ENCODE measurements at places on chromosomes 4 and X. TPM values are rescaled to one million over a fixed set of nuclear protein-coding genes. Genes with fewer than 3 reads are reported as not detected.

Gene SH3BP2
- total RNA-seq: 58.2 TPM

Gene TBC1D8B
- total RNA-seq: 10.2 TPM

Gene HSD17B13
- 0.41 TPM for total RNA-seq

Gene GPM6B
- 17.9 TPM for total RNA-seq

Gene POU3F4
- total RNA-seq: not detected

Gene GALNT7
- 25.2 TPM for total RNA-seq

Gene PGAM4
- total RNA-seq: not detected

Gene WWC2
- 96.9 TPM for total RNA-seq

DNA sequence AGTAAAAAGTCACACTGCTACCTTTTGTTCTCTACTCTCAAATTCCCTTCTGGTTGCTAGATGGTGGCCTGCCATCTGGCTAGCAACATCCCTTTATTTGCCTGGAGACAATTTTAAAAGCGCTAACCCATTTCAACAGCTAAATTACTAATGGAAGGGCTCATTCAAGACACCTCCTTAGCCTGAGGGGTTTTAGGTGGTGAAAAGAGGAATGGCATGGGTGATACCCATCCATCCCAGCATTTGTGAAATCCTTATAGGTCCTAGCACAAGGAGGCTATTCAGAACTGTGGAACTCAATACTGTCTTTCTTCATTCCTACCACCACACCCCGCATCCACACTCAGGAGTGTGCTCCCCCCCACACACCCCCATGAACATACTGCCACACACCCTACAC is 33.5 kb downstream of the ARHGEF9 start:
- no peak for DNase-seq

DNA sequence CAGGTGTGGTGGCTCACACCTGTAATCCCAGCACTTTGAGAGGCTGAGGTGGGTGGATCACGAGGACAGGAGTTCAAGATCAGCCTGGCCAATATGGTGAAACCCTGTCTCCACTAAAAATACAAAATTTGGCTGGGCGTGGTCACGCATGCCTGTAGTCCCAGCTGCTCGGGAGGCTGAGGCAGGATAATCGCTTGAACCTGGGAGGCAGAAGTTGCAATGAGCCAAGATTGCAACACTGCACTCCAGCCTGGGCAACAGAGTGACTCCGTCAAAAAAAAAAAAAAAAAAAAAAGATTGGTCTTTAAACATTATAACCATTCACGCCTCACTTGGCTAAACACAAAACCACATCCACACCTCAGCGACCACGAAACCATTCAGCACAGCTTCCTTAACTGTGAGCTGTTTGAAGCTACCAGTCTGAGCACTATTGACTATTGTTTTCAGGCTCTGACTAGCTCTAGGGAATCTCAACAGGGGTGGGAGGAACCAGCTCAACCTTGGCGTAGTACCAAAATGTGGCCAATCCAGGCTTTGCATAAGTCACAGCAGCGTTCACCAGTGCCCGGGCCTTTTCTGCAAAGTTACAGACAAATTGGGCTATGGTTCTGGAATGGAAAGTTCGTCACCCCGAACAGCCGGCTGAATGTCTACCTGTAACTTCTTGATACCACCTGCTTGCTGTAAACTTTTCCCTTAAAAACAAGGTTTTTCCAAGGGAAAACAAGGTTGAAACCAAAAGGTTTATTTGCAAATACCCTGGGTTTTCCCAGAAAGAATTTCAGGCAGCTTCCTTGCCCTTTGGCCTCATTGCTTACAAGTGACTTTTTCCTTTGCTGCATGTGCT is 73.6 kb upstream of the DHX15 start:
- no peak for DNase-seq

- peak; percentile 16 for DNase-seq
Observed at GRCh38 chr4:153634738-153635353, 49.2 kb upstream of the TLR2 start.

- no peak for DNase-seq
Observed at GRCh38 chr4:80012291-80012690, 60.7 kb downstream of the ANTXR2 start.

- peak; percentile 80 for DNase-seq
Observed at GRCh38 chrX:40100141-40100536, 2.4 kb upstream of the BCOR start.

DNA sequence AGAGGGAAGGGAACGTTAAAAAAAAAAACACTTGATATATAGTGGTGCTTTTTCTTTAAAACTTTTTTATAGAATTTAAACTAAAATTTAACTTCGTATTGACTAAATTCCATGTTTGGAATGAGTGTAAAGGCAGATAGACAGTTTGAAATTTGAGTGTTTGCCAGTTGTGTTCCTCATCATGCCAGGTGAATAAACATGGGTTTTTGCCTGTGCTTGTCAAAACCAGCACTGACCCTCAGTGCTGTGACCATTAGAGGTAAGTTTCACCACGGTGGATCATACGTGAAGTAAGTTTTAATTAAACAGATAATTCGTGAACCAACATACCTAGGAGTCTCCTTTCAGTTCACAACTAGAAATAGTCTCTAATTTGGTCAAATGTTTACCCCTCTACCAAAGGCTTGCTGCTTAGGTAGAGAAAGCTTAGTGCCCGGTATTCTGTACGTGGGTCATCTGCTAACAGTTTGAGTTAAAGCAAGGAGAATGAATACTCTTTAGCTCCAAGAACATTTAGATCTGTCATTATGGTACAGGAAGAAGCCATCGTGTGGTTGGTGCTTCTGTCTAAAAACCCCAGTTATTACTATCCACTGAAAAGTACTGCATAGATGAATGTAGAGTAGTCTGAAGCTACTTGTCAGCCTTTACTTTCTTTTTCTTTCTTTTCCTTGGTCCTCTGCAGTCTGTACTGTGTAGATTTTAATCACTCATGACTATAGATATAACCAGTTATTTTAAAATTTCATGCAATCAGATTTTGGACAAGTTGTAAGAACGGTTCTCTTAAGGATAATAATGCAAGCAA is 32.7 kb downstream of the KIAA0232 start:
- no peak for DNase-seq

- no peak for DNase-seq
Observed at GRCh38 chrX:50579955-50580354, 109.3 kb upstream of the DGKK start.

- DNase-seq: peak; percentile 36
Observed at GRCh38 chrX:38220024-38220414, 652 bp downstream of the SRPX start.

DNA sequence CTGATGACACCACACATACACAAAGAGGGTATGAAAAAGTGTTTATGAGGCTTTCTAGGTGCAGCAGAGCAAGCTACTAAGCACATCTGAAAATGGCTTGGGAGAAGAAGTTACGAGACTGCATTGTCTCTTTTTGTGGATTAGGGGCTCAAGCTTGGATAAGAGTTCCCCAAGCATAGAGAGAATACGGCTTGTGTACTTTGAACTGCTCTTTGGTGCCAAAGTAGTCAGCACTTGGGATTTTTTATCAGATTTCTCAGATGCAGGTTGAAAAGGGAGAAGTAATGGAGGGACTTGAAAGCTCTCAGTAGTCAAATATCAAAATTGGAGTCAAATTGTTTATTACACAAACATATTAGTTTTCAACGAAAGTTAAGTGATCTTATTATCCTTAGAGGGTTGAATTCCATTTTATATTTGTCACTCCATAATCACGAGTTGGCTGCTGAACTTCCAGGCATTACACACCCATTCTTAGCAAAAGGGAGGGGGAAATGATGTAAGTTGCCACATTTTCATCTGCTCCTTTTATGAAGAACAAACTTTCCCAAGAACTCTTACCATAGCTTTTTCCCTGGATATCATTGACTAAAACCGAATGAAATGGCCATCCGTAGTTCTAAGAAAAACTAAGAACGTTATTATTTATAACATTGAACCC is 1904.9 kb downstream of the PCDH7 start:
- no peak for DNase-seq

DNA sequence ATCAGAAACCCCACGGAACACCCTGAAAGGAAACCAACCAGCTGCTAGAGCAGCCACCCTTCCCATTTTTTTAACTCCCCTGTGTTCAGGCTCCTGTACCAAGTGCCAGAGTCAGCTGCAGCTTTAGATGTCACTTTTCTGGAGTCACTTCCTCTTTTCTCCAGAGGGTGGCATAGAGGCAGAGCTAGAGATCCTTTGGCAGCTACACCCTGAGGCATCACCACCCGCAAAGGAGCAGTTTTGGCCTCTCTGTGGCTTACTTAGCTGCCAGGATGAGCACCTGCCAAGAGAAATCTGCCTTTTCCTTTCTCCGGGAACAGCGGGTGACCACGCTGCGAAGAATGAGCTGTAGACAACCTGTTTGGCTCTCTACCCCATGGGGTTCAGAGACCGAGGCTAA is 58.0 kb upstream of the CHRDL1 start:
- DNase-seq: no peak

DNA sequence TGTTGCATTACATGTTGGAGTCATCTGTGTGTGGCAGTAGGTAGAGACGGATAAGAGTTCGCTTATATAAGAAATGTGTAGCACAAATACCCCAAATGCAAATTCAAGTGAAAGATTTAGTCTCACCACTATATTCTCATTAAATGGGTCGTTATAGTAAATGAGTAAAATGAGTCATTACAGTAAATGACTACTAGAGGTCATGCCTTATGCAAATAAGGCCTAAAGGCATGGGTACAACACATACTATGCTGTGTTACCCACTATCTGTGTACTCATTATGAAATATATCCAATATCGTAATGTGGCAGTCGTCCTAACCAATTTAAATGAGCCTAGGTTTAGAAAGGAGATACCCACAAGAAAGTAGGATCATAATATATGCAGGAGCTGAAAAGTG is 1603.1 kb downstream of the C4orf33 start:
- no peak for DNase-seq

DNA sequence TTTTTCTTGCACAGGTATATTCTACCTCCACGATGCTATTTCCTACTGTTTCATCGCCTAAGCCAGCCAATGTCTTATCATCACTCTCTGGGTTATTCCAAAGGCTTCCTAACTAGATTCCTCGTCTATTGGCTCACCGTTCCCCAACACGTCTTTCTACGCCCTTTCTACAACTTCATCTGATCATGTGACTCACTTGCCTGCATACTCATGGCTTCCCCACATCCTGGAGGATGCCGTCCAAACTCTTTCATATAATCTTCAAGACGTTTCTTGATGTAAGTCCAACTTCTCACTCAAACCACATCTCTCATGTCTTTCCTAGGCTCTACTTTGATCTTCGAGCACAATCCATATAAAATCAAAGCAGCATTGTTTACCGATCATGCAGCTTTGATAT is 322.0 kb upstream of the PPARGC1A start:
- DNase-seq: no peak

- no peak for DNase-seq
Observed at GRCh38 chr4:143616771-143617170, 83.7 kb downstream of the FREM3 start.

DNA sequence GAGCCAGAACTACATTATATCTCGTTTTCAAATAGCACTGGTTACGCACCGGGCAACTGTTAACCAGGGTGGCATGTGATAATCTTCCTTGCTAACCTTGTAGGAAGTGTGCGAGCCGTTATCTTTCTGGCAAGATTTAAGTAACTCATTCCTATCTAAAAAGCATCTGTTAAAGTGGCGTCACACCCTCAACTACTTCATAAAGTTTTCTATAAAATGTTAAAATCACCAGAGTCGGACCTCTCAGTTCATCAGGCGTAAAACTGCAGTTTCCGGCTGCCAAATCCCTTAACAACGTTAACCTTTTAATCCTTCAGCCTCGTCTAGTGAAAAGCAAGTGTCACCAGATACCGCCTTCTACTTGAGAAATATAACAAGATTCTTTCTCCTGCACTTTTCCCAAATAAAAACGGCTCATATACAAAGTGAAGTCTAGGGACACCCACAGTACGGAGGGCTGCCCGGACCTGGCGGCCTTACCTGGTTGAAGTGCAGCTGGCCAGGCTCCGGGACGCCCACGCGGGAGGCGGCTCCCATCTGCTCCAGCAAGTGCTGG is 1.2 kb downstream of the SLC39A8 start:
- no peak for DNase-seq

GRCh38 chr4:27119239-27119638 is 258.6 kb downstream of the STIM2 start:
- no peak for DNase-seq

DNA sequence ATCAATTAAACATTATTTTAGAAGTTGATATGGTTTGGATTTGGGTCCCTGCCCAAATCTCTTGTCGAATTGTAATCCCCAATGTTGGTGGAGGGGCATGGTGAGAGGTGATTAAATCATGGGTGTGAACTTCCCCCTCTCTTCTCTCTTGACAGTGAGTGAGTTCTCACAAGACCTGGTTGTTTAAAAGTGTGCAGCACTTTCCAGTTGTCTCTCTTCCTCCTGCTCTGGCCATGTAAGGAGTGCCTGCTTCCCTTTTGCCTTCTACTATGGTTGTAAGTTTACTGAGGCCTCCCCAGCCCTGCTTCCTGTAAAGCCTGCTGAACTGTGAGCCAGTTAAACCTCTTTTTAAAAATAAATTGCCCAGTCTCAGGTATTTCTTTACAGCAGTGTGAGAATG is 141.4 kb downstream of the GALNTL6 start:
- DNase-seq: no peak

- peak; percentile 86 for DNase-seq
Observed at GRCh38 chrX:153474718-153475117, 4.3 kb upstream of the HAUS7 start.

- DNase-seq: no peak
Observed at GRCh38 chr4:30821859-30822612, 101.9 kb downstream of the PCDH7 start.
